ENCODE measurements at places on chromosomes 3 and 15.

DNA sequence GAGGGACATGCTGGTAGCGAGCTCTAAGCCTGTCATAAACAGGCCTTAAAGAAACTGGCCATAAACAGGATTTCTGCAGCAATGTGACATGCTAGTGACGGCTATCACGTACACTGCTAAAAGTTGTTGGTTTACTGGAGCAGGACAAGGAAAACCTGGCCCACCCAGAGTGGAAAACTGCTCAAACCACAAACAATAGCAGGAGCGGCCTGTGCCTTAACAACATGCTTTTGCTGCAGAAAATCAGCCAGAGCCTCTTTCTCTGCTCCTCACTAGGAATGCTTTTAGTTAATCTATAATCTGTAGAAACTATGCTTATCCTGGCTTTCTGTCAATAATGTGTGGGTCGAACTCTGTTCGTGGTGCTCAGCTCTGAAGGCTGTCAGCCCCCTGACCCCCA is 202.9 kb upstream of the UBE3A start:
- no peak for DNase-seq

GRCh38 chr15:28147801-28148200 is 48.7 kb upstream of the OCA2 start:
- DNase-seq, result no peak

- no peak for DNase-seq
These were observed 550 bp downstream of the CCDC9B start for GRCh38 chr15:40340038-40340739.

DNA sequence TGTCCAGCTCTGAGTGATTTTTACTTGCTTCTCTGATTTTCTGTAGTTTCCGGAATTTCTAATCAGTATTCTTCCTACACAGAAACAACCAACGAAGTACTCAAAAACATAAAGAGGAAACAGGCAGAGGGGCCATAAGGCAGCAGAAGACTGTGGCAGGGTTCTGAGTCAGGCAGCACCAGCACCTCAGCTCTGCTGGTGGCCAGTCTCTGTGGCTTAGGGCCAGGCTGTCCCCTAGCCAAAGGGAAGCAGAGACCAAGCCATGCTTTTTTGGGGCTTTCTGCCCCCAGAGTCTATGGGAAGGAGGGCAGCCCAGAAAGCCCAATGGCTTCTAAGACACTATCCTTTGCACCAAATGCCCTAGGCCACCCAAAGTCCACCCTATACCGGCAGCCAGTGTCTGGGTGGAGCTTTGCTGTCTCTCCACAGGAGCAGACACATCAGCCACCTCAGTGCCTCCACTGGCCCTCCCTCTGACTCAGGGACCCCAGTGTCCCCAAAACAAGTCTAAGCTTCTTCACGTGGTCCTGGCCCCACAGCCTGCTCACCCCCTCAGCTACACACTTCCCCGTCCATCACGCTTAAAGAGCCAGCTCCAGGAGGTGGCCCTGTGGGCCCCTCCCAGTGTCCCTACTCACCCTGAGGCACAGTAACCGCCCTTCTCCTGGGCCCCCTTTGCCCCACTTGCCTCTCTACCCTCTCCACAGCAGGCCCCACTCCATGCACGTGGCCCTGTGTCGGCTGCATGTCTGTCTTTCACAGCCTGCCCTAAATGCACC is 46.2 kb downstream of the CCDC12 start:
- no peak for DNase-seq

- DNase-seq, result no peak
These were observed 174.4 kb downstream of the STAG1 start for GRCh38 chr3:136577791-136578190.

DNA sequence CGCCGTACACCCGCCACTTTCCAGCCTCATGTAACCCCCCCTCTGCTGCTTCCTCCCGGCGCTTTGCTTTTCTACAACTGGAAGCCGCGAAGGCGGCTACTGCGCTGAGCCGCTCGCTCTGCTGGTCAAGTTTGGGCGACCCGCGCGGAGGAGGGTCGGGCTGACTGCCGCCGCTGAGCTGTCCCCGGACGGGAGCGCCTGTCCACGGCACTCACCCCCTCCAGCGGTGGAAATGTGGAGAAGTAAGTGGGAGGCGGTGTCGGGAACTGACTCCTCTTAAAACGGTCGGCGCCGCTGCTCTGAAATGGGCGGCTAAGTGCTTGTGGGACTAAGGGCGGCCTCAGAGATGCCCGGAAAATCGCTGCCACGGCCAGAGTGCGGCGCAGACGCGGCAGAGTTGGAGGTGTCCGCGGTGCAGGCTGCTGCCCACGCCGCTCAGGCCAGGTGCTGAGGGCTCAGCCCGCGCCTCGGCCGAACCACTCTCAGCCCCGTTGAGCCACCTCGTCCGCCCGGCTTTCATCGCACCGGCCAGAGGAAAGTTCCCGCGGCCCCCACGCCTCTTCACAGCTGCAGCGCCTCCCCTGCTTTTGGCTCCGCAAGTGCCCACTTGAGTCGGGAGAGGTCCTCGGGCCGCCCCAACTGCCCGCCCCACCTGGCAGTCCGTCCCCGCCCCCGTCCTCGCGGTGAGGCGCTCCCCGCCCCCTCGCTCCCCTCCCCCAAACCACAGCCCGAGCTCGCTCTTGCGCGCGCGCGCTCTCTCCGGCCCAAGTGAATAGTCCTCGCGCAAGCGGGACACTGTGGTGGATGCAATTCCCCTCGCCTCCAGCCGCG is at the start of gene EPHA6:
EPHA6 (plus strand) TSS at position 775 of the 831 bp plus-strand sequence.
- DNase-seq, result peak; percentile 43

DNA sequence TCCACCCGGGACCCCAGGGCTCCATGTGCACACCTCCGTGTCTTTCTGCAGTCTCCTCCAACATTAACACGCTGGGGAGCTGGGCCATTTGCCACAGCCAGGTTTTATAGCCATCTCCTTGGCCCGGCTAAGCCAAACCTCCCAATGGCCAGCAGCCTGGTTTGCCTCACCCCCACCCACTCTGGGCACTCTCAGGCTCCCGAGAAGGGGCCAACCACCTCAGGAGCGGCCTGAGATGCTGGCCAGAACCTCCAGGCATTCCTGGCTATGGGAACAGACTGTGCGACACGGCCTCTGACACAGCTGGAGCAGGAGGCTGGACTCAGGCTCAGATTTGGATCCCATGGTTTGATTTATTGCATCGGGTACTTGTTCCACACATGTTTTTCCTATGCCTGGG is 289.7 kb downstream of the RPLP1 start:
- no peak for DNase-seq

DNA sequence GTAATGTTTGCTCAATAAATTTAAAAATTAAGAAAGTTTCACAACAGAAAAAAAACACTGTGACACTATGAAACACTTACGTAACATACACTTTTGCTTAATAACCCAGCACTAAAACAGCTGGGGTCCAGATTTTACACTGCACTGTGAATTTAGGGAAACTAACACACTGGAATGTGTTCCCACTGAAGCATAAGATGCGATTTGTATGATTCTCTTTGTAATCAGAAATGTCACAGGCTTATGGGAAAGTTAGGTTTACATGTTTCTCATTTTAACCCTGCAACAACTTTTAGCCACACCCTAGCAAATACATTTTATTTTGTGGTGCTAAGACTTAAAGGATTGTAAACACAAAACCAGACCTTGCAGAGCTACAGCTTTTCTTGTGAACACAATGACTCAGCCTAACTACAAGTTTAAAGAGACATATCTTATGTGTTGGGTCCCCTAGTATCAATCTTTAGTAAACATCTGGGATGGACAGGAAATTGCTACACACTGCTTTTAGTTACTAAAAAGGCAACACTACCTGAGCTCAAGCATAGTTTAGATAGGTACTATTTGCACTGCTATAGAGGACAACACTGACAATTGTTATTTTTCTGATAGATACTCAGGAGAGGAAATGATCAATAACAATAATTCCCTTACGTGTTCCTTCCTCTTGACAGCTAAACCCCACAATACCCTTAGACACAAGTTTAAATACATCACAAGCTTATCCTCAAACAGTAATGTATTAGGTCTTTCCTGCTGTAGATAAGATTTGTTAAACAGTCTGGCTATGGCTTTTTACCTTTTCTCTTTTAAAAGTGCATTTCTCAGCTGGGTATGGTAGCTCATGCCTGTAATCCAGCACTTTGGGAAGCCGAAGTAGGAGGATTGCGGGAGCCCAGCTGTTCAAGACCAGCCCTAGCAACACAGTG is 3.8 kb downstream of the PLD1 start:
- DNase-seq, result no peak

- DNase-seq, result no peak
These were observed 744.7 kb downstream of the TUSC7 start for GRCh38 chr3:117454254-117454653.
